ENCODE measurements at places on chromosomes 13 and 19.

GRCh38 chr13:109480011-109480955 is 306.1 kb downstream of the IRS2 start:
- DNase-seq = no peak

- DNase-seq = no peak
Observed at GRCh38 chr13:31150315-31150985, 11.3 kb downstream of the HSPH1 start.

GRCh38 chr13:105982219-105982930 is 553.1 kb downstream of the EFNB2 start:
- DNase-seq = peak; percentile 38

- DNase-seq = no peak
Observed at GRCh38 chr13:28077231-28077630, 23.1 kb downstream of the FLT3 start.

DNA sequence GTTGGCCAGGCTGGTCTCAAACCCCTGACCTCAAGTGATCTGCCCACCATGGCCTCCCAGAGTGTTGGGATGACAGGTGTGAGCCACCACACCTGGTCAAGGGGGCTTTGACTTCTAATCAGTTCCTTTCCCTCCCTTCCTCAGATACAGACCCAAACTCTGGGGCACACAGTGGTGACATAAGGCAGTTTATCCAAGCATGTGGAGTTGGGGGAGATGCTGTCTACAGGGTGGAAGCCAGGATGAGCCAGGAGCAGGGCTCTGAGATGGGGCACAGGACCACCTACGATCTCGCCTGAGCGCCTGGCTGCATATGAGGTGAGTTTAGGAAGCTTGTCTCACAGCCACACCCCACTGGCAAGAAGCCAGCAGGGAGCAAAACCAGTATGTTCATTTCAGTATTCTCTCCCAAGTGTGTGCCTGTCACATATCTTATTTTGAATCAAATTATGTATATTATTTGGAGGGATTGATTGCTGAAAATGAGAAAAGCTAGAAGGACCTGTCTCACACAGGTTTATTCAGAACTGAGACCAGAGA is 67.7 kb downstream of the KCTD15 start:
- DNase-seq = no peak

- DNase-seq = no peak
Observed at GRCh38 chr13:91630946-91631345, 232.5 kb downstream of the GPC5 start.

GRCh38 chr13:44438234-44438579 is 64.6 kb downstream of the SERP2 start:
- no peak for DNase-seq

- no peak for DNase-seq
Observed at GRCh38 chr13:20652946-20653345, 50.6 kb upstream of the IL17D start.

DNA sequence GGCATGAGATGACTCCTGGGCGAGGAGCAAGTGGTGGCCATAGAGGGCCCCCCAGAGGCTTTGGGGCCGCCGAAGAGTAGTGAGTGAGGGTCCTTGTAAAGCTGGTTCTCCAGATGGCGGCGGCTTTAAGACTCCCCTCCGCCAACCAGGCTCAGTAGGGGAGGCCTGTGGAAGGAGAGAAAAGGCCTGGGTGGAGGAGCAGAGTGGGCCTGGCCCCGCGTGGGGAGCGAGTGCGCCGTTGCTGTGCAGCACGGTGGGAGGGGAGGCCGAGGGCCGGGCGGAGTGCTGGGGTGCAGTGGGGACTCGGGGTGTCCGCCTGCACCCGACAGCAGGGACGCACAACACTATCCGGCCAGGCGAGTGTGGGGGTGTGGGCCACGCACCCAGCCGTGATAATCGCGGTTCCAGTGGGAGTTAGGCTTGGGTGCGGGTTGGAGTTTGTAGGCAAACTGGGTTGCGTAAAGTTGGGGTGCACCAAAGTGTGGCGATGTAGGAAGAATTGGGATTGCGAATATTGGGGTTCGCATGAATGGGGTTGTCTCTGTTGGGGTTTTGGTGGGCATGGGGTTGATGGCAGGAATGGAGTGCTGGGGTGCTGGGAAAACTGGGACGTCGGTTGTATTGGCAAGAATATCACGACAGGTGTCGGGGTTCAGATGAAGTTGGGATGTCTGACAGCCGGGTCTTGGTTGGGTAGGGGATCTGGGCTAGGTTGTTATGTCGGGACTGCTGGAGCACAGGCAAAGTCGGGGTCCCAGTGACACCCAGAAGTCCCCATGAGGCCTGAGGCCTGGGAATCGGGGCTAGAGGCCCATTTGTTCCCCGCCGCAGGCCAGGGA is 687 bp upstream of the CIRBP start:
- DNase-seq = no peak

DNA sequence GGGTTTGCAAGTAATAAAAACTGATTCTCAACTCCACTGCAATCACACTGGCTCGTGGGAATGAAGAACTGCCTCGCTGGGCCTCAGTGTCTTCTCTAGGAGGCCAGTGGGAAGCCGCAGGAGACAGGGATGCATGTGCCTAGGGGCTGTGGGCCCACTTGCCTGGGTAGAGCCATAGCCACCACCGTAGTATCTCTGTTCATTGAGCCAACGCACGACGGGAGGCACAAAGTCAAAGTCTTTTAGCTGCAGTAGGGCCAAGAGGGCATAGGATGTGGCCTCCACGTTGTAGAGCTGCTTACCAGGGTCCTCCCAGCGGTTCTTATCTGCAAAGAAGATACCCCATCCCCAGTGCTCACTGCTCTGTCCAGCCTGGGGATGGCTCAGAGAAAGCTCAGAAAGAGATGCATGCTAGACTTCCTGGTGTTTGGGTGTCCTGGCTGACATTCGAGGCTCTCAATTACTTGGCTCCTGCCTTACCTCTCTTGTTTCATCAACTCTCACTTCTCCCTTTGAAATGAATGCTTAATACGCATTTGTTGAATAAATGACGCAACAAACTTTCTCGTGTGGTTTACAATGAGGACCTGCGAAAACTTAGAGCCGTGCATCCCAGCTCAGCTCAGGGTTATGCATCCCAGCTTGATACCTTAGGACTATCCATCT is 16.1 kb upstream of the TNFSF14 start:
- DNase-seq = no peak

DNA sequence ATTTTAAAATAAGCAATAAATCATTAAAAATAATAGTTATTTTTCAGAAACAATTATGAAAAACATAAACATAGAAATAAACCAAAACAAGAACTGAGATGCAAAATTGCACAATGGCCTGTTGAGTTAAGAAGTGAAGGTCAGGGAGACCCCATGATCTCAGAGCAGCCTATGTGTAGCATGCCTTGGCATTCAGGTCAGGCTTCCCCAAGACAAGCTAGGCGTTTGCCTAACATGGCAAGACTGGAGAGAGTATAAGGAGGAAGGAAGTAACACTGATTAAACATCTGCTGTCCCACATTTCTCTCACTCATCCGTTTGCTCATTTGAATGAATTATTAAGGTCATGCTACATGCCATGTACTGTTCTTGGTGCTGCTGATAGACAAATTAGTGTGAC is 291.8 kb downstream of the TSHZ3 start:
- no peak for DNase-seq

- no peak for DNase-seq
Observed at GRCh38 chr19:45539459-45539858, 32.2 kb downstream of the VASP start.

DNA sequence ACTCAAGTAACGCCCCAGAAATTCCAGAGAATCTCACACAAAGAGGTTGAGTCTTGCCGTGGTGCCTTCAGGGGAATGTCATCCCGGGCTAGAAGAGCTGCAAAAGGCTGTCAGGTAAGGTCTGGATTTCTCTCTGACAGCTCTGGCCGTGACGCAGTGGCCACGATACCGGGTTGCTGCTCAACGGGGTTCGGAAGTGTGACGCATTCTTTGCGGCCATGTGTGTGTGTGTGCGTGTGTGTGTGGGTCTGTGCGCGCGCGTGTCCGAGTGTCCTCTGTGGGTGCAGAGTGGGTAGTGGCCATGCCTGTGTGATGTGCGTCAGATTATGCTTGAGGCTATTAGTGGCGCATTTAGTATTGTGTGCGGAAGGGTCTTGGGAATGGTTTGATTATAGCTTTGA is 306 bp downstream of the ZNF540 start:
- DNase-seq = no peak

DNA sequence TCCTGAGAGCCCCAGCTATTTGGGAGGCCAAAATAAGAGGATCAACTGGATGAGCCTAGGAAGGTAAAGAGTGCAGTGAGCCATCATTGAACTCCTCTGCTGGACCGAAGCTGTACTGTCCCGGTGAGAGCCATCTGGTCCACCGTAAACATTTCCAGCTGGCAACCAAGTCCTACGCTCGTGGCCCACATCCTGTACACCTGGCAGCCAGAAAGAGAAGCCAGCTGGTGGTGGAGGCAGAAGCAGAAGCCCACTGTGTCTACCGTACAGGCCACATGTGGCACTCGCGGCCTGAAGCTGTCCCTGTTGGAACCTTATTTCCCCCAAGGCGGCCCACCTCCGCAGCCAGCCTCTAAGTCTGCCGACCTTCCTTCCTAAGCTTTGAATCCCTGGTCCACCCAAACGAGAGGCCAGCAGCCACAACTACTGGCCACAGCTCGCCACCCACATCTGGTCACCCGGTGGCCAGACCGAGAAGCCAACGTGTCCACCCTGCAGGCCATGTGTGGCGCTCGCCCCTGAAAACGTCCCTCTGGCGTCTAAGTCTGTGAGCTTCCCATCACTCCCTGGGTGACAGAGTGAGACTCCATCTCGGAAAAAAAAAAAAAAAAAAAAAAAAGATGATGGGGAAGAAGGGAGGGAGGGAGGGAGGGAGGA is 14.2 kb upstream of the ZNF91 start:
- DNase-seq = no peak

DNA sequence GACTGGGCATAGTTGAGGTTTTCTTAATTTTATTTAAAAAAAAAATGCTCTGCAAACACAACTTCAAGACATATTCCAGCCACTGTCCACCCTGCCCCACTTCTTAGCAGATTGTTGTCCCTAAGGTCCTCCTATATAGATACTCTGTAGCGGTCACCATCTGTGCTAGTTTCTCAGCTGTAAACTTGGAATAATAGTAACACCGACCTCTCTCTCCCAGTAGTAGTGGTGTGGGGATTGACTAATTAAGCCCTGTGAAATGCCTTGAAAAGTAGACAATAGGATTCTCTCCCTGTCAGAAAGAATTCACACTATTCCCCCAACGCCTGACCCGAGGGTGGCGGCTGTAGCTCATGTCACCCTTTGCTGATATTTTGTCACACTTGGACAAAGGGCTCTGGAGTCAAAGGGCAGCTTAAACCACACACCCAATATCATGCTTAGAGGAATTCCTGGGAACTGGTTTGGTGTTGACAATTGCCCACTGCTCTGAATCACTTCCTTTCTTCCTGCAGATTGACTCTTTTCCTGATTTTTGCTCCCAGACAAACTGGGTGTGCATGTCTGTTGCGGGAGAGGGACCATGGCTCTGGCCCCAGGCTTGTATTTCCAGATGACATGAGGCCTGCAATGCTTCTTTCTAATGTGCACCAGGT is 9.2 kb upstream of the SERP2 start:
- no peak for DNase-seq

DNA sequence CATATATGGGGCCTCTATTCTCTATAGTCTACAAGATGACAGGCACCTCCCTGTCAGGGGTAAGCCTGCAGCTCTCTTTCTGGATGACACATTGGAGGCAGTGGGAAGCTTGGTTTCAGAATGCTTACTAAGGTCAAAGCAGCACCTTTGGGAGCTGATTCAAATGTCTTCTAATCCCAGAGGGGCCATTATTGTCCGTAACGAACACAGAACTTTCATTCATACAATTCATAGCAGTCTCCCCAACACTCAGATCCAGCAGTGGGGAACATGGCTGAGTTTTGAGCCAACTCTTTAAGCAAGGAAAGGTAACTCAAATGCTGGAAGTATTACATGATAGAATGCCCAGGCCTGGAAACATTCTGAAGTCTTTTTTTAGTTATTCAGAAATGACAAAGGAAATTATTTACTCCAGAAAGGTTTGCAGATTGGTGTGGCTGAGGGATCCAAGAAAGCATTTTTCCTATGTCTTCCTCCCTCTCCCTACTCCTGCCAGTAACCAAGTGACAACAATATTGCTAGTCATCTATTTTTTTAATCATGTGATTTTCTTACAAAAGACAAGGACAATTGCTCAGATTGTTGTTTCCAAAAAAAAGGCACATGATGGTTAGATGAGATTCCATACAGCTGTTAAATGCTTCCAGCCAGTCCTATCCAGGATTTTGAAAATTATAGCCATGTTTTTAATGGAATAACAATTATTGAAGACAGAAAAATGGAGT is 118.7 kb downstream of the FOXO1 start:
- no peak for DNase-seq

GRCh38 chr13:90402102-90402501 is 945.4 kb upstream of the MIR17HG start:
- no peak for DNase-seq

DNA sequence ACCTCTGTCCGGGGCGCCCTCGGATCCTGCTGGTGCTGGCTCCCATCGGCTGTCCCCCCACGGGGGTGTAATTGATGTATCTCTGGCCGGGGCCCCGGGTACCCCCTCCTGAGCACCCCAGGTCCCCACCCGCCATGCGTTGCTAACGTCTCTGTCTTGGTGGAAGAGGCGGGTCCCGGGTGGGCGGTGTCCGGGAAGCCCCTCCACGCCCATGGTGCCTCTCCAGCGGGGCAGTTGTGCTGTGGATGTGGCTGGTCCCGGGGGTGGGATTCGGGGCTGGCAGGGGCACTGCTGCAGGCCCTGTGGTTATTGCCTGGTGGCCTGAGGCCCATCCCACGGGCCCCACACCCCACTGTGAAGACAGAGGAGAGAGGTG is 4.9 kb downstream of the DIRAS1 start:
- DNase-seq = no peak

- no peak for DNase-seq
Observed at GRCh38 chr19:16856091-16856490, 26.9 kb downstream of the SIN3B start.

- DNase-seq = no peak
Observed at GRCh38 chr19:6803036-6803404, 30.5 kb downstream of the VAV1 start.

- DNase-seq = no peak
Observed at GRCh38 chr13:39602277-39602613, 748 bp downstream of the LHFPL6 start.

All from DMS153 (cell line).